Mesothelial cell of epicardium (in vitro differentiated cells): ENCODE measurements at places on chromosomes 11 and 22. TPM values are rescaled to one million over a fixed set of nuclear protein-coding genes. Genes with fewer than 3 reads are reported as not detected.

TMEM80 gene
- total RNA-seq: 25.7 to 30.7 TPM (median 28.7 TPM) in 3 replicates

GRCh38 chr11:69004411-69005182 is 8.4 kb downstream of the MRGPRF start:
- peaks cover 30% of the 10 kb centered on the region for H3K4me1 ChIP-seq
- H3K4me3 ChIP-seq: no peak overlapping the region
- H3K27me3 ChIP-seq: no peaks in the 10 kb centered on the region

DNA sequence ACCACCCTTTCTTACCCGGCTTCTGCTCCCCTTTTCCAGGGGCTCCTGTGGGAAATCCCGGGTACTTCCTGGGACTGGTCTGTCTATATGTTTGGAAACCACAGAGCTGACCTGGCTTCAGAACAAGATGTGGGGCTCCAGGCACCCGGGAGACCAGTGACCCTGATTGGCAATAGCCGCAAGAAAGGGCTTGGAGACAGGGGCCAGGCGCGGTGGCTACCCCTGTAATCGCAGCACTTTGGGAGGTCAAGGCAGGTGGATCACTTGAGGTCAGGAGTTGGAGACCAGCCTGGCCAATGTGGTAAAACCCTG is 3.2 kb upstream of the NEAT1 start:
- no peaks in the 10 kb centered on the region for H3K36me3 ChIP-seq

CD3D gene
- not detected in 3 replicates for total RNA-seq

CDK2AP2 gene
- total RNA-seq: 16.6 to 17.6 TPM (median 17.4 TPM) in 3 replicates

DNA sequence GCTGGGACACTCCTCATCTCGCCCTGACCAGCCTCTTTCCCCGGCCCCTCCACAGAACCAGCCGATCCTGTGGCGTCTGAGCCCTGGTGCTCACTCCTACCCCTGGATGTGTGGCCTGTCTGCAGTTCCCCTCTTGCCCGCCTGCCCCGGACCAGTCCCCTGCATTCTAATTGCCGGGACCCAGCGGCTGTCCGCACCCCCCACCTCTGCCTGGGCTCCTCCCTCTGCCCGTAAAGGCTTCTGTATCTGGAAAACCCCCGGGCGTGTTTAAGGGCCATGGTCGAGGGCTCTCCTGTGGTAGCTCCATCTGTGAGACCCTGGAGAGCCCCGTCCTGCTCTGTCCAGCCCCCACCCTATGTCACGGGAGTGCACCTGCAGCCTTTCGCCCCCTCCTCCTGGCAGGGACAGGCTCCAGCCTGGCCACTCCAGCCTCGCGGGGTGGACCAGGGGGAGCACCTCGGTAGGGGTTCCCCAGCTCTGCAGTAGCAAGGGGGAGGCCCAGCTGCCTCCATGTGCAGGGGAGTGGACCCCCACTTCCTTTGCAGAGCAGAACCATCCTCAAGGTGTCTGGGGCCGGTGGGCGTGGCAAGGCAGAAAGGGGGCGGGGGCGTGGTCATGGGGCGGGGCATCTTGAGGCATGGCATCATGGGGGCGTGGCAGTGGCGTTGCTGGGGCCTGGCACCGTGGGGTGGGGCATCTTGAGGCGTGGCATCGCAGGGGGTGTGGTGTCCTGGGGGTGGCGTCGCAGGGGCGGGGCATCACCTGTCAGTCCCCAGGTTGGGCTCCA is 430.4 kb downstream of the TBC1D22A start:
- H3K27ac ChIP-seq: no peak overlapping the region
- H3K36me3 ChIP-seq: peaks cover 6% of the 10 kb centered on the region
- no peak overlapping the region for H3K4me3 ChIP-seq
- H3K4me1 ChIP-seq: no peaks in the 10 kb centered on the region
- DNase-seq: peak; percentile 35
- no peaks in the 10 kb centered on the region for H3K27me3 ChIP-seq

DNA sequence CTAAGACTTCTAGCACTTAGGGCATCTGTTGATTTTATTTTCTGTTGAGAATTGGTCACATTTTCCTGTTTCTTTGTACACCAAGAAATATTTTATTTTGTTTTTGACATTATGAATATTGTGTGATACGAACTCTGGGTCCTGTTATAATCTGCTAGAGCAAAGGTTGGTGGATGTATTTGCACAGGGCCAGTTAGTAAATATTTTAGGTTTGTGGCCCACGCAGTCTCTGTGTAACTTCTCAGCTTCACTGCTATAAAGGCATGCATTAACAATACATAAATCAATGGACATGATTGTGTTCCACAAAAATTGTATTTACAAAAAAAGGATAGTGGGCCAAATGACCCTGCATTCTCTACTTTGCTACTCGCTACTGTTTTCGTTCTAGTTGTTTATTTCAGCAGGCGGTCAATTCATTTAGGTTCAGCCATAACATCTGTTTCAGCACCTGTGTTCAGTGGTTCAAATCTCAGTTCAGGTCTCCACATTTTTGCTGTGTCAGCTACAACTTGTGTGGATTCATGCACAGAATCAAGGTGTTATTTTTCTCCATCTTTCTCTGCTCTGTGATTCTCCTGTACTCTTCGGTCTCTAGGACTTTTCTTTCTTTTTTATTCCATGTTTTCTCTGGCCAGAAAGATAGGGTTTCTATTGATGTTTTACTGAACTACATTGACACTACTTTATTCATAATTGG is 786.2 kb downstream of the ETS1 start:
- no peak overlapping the region for H3K4me3 ChIP-seq
- H3K27ac ChIP-seq: no peak overlapping the region
- DNase-seq: no peak
- peaks cover 8% of the 10 kb centered on the region for H3K4me1 ChIP-seq

- peaks cover 29% of the 10 kb centered on the region for H3K36me3 ChIP-seq
- no peak overlapping the region for H3K4me3 ChIP-seq
These were observed 62.0 kb downstream of the YAP1 start for GRCh38 chr11:102172127-102172848.

DNA sequence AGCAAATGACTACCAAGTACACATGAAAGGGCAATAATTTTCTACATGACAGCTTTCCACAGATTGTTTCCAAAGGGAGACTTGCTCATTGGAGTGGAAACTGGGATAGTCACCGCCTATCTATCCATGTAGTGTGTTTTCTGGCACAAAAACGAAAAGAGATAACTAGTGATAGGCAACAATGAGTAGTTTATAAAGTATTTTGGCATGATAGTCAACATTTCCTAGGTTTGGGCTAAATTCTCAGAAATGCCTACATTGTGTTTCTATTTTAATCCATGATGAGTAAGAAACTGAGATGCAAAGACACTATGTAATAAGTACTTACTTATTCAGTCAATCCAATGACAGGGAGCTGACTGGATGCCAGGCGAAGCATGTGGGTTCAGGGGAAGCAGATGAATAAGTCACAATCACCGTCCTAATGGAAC is 1129.1 kb downstream of the DLG2 start:
- DNase-seq: no peak
- H3K27ac ChIP-seq: no peak overlapping the region
- peaks cover 37% of the 10 kb centered on the region for H3K27me3 ChIP-seq
- H3K4me3 ChIP-seq: no peak overlapping the region
